ENCODE measurements at places on chromosomes 1 and 21.

GRCh38 chr21:46223217-46223616, 5.4 kb downstream of the LSS start:
- DNase-seq: no peak

- no peak for DNase-seq
Observed at GRCh38 chr1:203322500-203323179, 17.3 kb downstream of the BTG2 start.

GRCh38 chr1:156624814-156625435, 5.7 kb downstream of the HAPLN2 start:
- DNase-seq: no peak

DNA sequence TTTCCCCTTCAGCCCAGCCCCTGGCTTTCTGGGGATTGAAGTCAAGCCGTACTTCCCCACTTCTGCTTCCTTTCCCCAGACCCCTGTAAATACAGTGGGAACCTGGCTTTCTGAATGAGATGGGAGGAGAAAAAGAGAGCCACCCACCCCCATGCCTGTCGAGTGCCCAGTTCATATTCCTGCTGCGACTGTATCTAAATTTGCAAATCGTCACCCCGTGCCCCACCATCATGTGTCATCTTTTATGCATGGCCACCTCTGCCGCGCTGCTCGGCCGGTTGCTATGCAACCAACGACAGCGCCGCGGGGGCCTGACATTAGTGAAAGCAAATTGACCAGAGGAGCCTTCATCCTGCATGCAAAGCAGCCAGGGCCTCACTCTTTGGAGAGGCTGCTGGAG, 143.0 kb downstream of the ELAVL4 start:
- peak; percentile 46 for DNase-seq
